ENCODE measurements at places on chromosomes 13 and 19.

DNA sequence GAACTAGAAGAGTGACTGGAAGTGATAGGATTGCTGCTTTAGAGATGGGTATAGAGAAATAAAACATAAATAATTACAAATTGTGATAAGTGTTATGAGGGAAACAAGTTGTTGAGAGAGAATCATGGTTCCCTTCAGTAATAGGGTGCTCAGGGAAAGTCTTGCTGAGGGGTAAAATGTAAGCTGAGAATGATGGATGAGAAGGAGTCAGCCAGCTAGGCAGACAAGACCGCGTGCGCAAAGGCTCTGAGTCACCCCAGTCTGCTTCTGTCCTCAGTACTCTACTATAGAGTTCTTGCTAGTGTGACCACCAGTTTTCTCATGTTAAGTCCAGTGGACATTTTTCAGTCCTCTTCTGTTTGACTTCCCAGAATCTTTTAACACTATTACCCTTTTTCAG, 39.5 kb downstream of the PCCA start:
- peak; percentile 60 for DNase-seq

DNA sequence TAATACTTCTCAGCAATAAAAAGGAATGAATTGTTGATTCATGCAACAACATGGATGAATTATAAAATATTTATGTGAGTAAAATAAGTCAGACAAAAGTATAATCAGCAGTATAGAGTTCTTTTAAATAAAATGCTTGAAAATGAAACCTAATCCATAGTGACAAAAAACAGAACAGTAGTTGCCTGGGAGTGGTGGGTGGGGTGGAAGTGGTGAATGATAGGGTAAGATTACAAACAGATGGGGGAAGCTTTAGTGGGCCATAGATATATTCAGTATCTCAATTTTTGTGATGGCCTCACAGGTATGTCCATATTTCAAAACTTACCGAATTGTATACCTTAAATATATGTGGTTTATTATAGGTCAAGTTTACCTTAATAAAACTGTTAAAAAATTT, 124.9 kb upstream of the UBL3 start:
- DNase-seq = no peak

GRCh38 chr13:52414963-52415362, 9.0 kb upstream of the THSD1 start:
- DNase-seq = no peak

DNA sequence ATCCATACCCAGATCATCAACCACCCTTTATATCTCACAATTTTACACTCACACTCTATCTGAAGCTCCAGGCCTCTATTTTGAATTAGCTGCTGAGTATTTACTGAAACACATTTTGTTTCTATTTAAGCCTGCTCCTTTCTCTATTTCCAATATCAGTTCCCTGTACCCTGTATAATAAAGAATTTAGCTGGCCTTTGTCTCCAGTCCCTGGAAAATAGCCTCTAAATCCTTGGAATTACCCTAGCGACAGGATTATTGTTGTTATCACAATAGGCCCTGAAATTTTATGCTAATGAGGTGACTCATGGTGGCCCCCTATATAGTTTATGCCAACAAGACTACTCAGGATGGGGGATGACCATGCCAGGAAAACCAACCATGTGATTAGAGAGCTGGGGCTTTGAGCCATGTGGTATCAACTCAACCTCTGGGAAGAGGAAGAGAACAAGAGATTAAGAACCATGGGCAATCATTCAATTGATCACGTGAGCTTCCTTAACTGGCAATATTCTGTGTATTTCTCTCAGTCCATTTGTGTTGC, 72.7 kb downstream of the KATNAL1 start:
- DNase-seq = no peak

- DNase-seq = no peak
These were observed 302.4 kb upstream of the TMTC4 start for GRCh38 chr13:100976993-100977392.

DNA sequence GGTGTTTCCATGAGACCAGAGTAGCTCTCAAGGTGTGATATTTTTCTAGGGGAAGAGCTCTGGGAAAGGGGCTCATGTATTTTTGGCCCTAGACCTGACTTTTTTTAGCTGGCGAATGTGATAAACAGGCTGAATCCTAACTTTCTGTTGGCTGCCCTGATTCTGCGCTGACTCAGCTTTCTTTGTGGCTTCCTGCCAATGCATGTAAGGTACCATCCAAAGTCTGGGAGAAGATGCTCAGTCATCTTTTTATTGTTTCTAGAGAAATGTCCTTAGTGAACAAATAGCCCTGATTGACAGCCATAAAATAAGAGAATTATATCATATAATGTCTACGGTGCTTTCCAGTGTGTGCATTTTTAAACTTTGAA, 113.6 kb upstream of the MBNL2 start:
- no peak for DNase-seq

DNA sequence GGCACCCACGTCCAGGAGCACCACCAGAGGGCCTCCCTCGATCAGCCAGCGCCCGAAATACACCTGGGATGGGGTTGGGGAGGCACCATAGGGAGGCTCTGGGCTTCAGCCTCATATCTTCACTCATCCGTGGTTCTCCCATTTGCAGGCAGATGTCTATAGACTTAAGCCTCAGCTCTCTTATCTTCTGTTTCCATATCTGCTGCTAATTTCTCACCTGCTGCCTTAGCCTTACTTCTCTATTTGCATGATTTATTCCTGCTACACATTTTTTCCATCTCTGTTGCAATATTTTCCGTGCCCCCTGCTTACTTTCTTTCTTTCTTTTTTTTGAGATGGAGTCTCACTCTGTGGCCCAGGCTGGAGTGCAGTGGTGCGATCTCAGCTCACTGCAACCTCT, 5.8 kb downstream of the GYS1 start:
- no peak for DNase-seq

GRCh38 chr19:46478356-46478986, 7.1 kb upstream of the PNMA8A start:
- DNase-seq = no peak
